ENCODE measurements at places on chromosomes 2 and 18.

DNA sequence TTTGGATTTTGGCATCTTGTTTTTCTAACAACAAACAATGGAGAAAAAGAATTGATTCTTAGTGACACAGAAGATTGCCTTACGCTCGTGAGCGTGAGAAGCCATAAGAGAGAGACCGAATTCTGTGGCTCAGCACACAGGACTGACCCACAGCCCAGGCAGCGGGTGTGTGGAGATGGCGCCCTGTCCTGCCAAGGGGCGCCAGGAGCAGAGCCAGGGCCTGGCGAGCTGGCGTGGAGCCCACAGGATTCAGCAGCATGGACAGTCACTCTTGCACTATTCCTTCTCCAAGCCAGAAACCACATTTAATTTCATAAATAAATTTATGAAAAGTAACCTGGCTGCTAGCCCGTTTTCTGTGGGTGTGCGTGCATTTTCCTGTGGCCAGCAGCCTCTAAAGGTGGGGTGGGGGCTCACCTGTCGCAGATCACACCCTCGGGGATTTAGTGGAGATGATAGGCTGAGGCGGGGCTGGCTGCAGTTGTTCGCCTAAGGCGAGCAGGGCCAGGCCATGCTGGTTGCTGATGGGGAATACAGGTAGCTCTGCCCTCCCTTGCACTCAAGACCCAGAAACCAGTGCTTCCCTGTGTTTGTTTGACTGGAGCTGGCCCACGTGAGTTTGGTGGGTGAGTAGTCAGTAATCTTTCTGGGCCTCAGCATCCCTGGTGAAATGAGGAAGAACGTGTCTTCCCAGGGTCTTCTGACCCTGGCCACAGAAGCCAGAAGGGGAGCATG is 46.2 kb downstream of the FAM168B start:
- no peak for DNase-seq

GRCh38 chr2:174688079-174688478 is 76.2 kb downstream of the CHRNA1 start:
- DNase-seq: no peak

DNA sequence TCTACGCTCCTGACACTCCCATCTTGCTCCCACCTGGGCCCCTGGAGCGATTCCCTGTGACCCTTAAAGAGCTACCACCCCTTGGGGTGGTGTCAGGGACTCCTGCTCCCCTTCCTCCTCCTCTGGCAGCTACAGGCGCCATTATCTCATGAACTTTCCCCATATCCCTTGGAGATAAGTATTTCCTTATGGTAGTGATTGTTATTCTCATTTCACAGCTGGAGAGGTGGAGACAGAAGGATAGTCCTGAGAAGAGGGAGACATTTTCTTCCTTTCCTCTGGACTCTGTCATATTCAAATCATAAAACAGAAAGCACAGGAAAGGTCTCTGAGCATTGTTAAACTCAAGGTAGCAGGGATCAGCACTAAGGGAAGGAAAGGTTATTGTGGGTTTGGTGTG is 34.6 kb downstream of the RDH14 start:
- DNase-seq: no peak

GRCh38 chr18:3224223-3224622 is 4.5 kb upstream of the MYOM1 start:
- DNase-seq: no peak

GRCh38 chr2:158914731-158915130 is 53.7 kb upstream of the TANC1 start:
- no peak for DNase-seq

DNA sequence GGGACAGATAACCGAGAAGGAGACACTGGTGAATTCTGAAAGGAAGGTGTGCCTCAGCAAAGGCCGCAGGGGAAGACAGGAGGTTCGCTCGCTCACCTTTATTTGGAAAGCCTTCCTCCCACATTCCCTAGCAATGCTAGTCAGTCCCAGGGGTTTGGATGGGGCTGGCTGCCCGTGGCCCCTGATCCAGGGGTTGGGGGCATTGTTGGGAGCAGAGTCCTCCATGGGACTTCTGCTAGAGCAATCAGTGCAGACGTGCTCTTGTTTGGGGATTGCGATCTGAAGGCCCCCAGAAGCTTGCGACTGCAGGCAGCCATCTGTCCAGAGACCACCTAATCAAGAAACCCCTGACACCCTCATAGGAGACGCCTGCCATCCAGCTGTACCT is 6.0 kb upstream of the CYP27C1 start:
- DNase-seq: no peak

GRCh38 chr18:23992941-23993280 is 21.6 kb upstream of the TTC39C start:
- no peak for DNase-seq

DNA sequence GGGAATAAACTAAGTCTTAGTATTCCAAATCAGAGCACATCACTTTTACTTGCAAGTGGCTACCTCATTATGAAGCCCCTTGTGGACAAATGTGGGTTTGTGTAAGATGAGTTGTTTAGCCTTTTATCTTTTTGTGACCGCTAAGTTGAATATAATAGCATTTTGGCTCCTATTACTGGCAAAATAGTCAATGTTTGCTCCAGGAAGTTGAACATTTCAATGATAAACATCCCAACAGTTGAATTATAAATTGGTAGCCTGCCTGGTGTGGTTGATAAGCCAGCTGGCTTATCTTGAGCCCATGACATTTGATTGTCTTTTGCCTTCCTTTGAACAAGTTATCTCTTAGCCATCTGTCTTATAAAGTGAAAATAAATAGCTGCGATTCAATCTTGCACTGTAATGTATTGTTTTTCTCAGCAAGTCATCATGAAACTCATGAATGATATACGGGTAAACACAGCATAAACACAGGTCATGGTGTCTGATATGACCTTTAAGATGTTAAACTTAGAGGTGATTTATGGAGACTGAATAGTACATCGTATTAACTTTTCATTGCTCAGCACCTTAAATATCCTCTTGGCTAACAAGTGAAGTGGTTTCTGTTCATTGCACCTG is 338.4 kb downstream of the SOCS6 start:
- no peak for DNase-seq

- DNase-seq: no peak
These were observed 15.3 kb downstream of the WDR43 start for GRCh38 chr2:28909655-28910353.

DNA sequence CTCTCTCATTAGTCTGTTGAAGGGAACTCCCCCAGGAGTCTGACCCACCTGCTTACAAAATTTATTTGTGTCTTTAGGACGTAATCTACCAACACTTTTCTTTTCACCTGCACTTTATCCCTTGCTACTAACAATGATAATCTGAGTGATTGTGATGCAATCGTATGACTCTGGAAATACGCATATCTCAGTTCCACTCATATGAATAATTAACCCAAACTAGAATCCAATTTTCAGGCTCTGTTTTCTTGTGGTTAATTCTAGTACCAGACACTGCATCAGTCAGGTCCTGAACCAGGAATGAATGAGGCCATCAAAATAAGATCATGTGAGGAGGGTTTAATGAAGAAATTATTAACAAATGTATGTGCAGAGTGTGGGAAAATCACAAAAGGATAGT is 158.4 kb upstream of the SRD5A2 start:
- DNase-seq: no peak

DNA sequence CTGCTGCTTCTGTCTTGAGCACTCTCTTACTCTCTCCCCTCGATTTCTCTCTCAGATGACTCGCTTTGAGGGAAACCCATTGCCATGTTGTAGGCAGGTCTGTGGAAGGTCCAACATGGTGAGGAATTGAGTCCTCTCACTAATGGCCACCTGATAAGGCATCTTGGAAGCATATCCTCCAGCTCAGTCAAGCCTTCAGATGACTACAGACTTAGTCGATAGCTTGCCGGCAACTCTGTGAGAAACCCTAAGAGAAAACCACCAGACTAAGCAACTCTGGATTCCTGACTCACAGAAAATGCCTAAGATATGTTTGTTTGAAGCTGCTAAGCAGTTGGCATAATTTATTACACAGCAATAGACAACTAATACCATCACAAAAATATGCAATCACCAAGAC is 51.2 kb downstream of the WDR75 start:
- DNase-seq: no peak

GRCh38 chr2:31188131-31188530 is 29.2 kb downstream of the CAPN14 start:
- DNase-seq: no peak

DNA sequence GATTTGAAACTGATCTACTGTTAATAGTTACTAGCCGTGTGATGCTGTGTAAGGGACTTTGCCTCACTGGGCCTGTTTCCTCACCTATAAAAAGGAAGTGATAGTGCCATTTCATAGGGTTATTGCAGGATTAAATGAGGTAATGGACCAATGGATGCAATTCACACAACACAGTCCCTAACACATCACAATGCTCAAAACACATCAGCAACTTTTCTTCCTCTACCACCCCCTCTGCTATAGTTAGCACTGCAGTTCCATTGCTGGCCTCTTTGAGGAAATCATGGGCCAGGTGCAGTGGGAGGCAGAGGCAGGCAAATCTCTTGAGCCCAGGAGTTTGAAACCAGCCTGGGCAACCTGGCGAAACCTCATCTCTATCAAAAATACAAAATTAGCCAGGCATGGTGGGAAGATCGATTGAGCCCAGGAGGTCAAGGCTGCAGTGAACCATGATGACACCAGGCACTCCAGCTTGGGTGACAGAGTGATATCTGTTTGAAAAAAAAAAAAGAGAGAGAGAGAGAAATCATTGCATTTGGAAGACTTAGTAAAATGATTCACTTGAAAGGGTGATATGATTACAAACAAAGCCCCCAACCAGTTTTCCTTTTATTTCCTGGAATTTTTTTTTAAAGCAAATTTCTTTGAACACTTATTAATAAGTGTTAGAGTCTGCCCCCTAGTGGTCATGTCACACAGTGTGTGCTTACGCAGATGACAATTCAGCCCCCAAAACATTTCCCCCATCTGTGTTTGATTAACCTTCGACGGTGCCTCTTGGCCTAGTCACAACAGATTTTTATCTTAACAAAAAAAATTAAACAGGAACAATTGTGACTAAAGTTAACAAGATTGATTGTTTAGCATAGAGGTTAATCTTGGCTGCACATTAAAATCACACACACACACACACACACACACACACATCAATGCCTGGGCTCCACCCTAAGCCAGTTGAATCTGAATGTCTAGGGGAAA is 88.6 kb upstream of the BCL11A start:
- no peak for DNase-seq

DNA sequence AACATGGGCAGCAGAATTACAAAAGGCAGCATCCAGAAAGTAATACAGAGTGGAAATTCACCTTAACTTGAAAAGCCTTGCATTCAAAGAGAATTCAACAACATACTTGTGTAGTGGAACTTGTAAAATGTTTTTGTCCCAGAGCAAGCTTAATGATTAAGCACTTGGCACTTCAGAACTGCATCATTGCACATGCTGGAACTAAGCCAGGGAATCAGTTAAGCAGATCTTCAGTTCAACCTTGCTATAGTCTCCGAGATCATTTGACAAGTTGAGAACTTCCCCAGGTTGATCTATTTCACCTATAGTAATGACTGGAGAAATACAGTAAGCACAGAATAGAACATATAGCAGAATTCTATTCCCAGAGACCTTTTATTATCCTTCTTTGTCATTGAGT is 1337.2 kb upstream of the NXPH2 start:
- no peak for DNase-seq

DNA sequence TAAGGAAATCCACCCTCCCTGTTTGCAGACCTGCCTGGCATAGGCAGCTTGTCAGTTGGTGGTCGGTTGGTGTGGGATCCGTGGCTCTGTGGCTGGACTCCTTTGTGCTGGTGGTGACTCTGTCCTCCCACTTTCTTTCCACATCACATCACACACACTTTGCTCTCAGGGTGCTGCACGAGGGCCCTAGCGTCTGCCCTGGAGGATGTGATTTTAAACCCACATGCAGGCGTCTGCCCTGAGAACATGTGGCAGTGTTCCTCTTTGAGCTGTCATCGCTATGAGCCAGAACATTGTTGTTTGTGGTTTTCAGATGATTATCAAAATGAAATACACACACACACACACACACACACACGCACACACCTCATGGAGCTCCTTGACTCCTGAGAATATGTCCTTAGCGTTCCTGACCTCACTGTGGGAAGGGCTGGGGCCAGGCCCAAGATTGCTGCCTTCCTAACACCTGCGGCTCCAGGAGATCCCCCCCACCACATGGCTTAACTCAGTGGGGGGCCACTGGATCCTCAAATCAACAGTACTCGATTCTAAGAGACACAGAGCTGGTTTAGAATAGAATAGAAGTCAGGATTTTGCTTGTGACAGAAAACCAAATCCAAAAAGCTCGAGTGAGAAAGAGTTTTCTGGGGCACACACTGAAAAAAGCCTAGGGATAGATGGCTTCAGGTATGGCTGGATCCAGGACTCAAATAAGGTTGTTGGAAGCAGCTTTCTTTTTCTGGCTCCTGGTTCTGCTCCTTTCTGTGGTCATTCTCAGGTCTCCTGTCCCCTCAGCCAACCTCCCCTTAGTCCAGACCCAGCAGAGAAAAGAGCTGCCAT is 54.8 kb downstream of the RTP5 start:
- no peak for DNase-seq

GRCh38 chr2:111900859-111901258 is 2.5 kb downstream of the MERTK start:
- no peak for DNase-seq

DNA sequence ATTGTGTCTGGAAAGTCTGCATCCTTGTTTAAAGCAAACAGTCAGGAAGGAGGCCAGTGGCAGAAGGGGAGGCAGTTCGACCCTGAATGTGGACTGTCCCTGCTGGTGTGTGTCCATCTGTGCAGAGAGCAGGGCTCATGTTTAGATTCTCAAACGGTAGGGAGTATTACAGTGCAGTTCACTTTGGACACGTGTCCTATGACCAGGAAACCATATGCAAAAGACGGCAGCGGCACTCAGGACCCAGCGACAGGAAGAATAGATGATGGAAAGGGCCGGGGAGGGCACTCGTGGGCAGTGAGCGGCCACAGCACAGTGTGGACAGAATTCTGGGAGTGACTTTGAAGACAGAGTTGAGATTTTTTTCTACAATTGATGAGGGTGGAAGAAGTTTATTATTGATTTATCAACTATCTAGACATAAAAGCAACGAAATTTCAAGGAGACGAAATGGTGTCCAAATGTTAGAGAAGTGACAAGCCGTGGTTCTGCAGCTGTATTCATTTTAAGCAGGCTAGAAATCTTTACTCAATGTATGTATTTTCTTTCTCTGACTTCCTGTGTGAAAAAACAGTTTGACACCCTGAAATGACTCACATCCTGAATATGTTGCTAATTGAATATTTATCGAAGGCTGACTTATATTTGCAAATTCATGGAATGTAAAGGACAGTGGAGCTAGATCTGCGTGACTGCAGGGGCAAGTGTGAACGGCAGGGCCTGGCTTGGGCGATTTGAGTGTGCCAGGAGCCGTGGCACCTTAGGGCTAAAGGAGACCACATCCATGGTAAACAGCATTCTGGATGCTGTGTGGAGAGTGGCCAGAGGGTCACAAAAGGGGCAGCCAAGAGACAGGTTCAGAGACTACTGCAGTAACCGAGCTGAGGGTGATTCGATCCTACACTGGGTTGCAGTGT is 214.2 kb downstream of the PTGR3 start:
- no peak for DNase-seq

DNA sequence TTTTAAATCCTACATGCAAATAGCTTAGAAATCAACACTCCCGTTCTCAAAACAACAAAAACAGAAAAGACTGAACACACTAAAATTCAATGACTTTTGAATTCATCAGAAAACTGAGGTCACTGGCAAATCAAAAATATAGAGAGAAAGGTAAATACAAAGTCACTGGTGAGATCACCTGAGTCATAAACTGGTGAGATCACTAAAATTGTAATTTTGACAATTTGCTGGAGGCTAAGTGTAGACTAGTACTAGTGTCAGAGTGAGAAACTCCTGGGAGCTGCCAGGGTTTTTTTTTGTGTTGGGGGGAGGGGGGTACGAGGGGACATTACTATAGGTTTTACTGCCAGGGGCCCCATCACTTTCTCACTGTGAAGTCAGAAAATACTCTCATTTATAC is 1876.0 kb upstream of the CELF4 start:
- DNase-seq: no peak
